ENCODE measurements at places on chromosomes 4 and X. TPM values are rescaled to one million over a fixed set of nuclear protein-coding genes. Genes with fewer than 3 reads are reported as not detected.

The SPARCL1 gene
- total RNA-seq = not detected

The CT45A3 gene
- total RNA-seq = not detected

The EMCN gene
- not detected for total RNA-seq

The GYPB gene
- total RNA-seq = not detected

The GLOD5 gene
- total RNA-seq = not detected

The NXF2 gene
- total RNA-seq = not detected

The MAGEA2 gene
- total RNA-seq = not detected

The SUPT20HL2 gene
- not detected for total RNA-seq

The STARD8 gene
- total RNA-seq = 0.59 TPM

The ZGRF1 gene
- 3.9 TPM for total RNA-seq

The ADAMTS3 gene
- 5.5 TPM for total RNA-seq

The BMX gene
- total RNA-seq = 0.30 TPM

The CCNA2 gene
- total RNA-seq = 27.6 TPM

The USP17L25 gene
- total RNA-seq = not detected

The SSX1 gene
- total RNA-seq = not detected

The DCAF16 gene
- 18.6 TPM for total RNA-seq

The DCK gene
- total RNA-seq = 14.3 TPM

The SAGE1 gene
- total RNA-seq = not detected

The TREX2 gene
- 1.8 TPM for total RNA-seq

The GDPD2 gene
- not detected for total RNA-seq

The ITIH6 gene
- total RNA-seq = not detected

The BGN gene
- total RNA-seq = 34.1 TPM

The ADGRL3 gene
- total RNA-seq = 0.32 TPM

The EGFL6 gene
- total RNA-seq = not detected

The TMEM156 gene
- total RNA-seq = 2.1 TPM

The GLRA2 gene
- total RNA-seq = not detected
